ENCODE measurements at places on chromosomes 6 and 20.

GRCh38 chr20:8367689-8368088 lies 235.6 kb downstream of the PLCB1 start:
- DNase-seq = no peak

DNA sequence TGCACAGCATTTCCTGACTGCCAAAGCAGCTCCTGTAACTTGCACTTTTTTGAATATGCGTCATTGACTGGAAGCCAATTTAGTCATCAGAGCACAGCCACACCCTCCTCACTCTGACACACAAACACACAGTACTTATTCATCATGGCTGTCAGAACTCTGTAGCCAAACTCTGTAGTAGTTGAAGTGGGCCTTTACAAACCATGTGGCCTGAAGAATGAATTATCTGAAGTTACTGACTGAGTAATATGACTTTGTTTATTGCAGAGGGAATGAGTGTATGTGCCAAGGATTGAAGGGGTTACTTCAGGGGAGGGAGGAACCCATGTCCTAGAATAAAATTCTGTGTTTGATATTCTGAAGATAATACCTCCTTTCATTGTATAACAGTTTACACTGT lies 102.7 kb downstream of the FIG4 start:
- peak; percentile 56 for DNase-seq

DNA sequence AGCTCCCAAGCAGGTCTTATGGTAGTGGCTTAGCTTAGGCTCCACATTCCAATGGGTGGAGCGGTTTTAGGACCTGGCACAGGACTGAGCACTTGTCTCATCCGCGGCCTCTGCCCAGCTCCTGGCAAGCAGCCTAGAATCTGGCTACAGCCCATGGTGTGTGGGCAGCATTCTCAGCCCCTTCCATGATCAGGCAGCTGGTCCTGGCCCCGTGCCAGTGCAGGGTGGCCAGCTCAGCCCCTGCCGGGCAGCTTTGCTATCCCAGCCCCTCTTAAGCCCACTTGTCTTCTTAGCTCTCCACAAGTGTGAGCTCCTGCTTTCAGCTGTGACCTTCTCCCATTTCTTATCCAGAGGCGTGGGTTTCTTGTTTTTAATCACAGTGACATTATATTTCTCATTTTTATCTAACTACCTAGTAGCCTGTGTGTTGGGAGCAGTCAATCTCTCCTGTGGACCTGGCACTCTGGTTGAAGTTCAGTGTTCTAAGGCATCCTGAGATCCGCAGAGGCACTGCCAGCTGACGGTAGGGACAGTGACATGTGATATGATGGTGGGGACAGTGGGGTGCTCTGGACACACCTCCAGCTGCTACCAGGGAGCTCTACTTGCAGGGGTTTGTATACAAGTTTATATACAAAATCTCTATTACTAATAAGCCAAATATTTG lies 119.9 kb upstream of the PRND start:
- DNase-seq = peak; percentile 57

DNA sequence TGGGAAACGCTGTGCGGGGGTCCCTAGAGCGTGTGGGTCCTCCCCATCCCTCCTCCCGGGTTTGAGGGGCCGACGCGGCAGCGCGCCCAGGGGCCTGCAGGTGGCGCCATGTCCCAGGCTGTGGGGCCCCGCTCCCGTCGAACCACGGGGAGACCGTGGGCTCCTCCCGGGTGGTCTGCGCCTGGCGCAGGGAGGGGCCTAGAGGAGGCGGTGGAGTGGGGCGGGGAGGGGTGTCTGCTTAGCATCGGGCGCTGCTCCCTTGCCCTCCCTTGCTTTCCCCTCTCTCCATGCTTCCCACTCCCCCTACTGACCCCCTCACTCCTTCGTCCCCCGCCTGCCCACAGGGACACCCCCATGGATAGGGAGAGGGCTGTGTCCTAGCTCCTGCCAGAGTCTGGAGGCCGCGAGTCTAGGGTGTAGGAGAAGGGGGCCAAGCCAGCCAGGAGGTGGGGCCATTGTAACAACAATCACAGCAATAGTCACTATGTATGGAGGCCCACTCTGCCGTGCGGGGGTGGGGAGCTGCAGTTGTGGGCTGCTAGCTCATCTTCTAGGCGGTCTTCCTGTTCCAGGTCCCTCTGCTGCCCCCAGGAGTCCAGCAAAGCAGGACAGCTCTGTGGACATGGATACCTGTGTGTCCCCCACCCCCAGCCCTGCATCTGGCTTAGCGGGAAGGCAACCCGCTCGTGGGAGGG lies 51.7 kb downstream of the CHMP4B start:
- DNase-seq = peak; percentile 76

- no peak for DNase-seq
Measured at GRCh38 chr6:38279423-38279822, 360.3 kb downstream of the BTBD9 start.

- no peak for DNase-seq
Measured at GRCh38 chr6:44024574-44025219, 102.6 kb downstream of the MRPL14 start.

All from muscle of arm (tissue), 14 donors.